Hematopoietic multipotent progenitor cell treated with erythropoietin and hydrocortisone succinate and interleukin-3 and kit ligand, for 4 days (in vitro differentiated cells): ENCODE measurements at places on chromosomes 3 and 15.
A peak's percentile ranks its signal among the peaks of the same experiment; 100 is the strongest.

DNA sequence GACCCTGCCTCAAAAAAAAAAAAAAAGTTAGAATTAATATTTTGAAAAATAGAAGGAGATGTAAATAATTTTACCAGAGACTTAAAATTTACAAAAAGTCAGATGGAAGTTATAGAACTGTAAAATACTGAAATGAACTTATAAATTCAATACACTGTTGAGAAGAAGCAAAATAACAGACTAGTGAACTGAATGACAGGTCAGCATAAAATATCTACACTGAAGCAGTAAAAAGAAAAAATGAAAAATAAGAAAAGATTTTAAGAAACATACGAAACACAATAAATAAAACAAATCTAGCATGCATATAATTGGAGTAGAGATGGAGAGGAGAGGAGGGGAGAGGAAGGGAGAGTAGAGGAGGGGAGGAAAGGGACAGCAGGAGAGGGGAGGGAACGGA is 33.3 kb upstream of the TP63 start:
- DNase-seq = no peak

GRCh38 chr15:31163769-31164572 is 62.4 kb upstream of the TRPM1 start:
- no peak for DNase-seq

- DNase-seq = no peak
Measured at GRCh38 chr15:75926931-75927330, 23.3 kb downstream of the FBXO22 start.

DNA sequence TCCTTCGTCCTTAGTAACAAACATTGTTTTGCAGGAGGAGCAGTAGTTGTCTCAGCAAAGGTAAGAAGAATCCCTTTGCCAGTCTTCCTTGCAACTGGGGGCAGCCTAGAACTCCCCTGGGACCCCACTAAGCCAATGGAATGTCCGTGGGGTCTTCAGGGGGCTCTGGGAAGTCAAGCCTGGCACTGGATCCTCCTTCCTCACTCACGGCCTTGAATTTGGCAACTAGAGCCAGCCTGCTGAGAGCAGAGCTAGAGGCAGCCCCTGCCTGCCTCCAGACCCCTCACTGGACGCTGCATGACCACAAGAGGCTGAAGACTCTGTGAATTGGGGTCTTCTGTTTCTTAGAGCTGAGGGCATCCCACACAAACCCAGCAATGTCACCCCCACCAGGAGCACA is 18.6 kb upstream of the PRR23E start:
- DNase-seq = no peak

GRCh38 chr15:61057376-61057775 is 171.7 kb downstream of the RORA start:
- DNase-seq = no peak

DNA sequence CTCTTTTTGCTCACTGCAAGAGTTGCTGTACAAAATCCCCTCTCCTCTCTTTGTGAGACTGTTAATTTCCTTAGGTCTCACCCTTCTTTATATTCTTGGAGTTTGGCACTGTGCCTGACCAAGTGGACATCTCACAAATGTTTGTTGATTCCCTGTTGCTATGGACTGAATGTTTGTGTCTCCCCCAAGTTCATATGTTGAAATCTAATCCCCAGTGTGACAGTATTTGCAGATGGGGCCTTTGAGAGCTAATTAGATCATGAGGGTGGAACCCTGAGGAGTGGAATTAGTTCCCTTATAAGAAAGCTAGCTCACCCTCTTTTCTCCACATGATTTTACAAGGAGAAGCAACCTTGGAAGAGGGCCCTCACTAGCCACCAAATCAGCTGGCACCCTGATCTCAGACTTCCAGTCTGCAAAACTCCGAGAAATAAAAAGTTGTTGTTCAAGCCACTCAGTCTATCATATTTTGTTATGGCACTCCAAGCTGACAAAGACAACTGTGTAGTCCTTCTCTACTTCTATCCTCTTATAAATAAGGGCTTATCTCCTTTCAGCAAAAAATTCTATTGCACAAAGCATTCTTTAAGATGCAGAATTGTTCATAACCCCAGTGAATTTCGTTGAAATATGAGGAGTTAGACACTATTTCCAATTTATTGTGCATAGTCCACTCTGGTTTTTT is 65.5 kb upstream of the NPHP3 start:
- no peak for DNase-seq

DNA sequence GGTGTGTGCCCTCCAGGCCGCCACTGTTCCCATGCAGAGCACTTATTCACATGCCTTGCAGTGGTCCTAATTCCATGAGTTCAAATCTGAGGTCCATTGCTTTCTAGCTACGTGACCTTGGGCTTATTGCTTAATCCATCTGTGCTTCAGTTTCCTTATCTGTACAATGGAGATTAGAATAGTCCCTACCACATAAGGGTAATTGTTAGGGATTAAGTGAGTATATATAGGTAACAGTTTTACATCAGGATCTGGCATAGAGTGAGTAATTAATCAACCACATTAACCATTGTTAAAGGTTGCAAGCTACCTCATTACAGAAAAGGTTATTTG is 7.6 kb downstream of the CPN2 start:
- DNase-seq = no peak

GRCh38 chr3:45226206-45226915 is at the start of gene TMEM158:
TSS of gene TMEM158 (minus strand) at chr3:45226287. CDS start at chr3:45226027, 260 bp downstream.
- peak; percentile 79 for DNase-seq

GRCh38 chr3:167899093-167899492 is 163.6 kb downstream of the SERPINI1 start:
- peak; percentile 68 for DNase-seq

GRCh38 chr3:150899141-150899540 is 6.1 kb downstream of the MINDY4B start:
- peak; percentile 80 for DNase-seq

- DNase-seq = no peak
Measured at GRCh38 chr15:84905016-84905916, 20.8 kb downstream of the SLC28A1 start.

GRCh38 chr3:114552527-114552812 is 258.6 kb downstream of the TIGIT start:
- no peak for DNase-seq
